Right lung (tissue), 10 donors: ENCODE measurements at places on chromosomes 2 and 18. TPM values are rescaled to one million over a fixed set of nuclear protein-coding genes. Genes with fewer than 3 reads are reported as not detected.

Gene SLC40A1
- polyA plus RNA-seq: 211 TPM

Gene CIB4
- 1.4 TPM for polyA plus RNA-seq

Gene IL37
- 0.27 TPM for polyA plus RNA-seq

Gene REG1A
- not detected for polyA plus RNA-seq

Gene ARL6IP6
- 48.8 TPM for polyA plus RNA-seq

Gene UPP2
- polyA plus RNA-seq: 0.29 TPM

Gene SGPP2
- 4.3 TPM for polyA plus RNA-seq

Gene GPR39
- polyA plus RNA-seq: 6.1 TPM

Gene SCYGR7
- polyA plus RNA-seq: not detected

Gene ACVR1C
- 0.30 TPM for polyA plus RNA-seq

Gene CYP27A1
- 32.0 TPM for polyA plus RNA-seq

Gene RASGRP3
- 32.7 TPM for polyA plus RNA-seq

DNA sequence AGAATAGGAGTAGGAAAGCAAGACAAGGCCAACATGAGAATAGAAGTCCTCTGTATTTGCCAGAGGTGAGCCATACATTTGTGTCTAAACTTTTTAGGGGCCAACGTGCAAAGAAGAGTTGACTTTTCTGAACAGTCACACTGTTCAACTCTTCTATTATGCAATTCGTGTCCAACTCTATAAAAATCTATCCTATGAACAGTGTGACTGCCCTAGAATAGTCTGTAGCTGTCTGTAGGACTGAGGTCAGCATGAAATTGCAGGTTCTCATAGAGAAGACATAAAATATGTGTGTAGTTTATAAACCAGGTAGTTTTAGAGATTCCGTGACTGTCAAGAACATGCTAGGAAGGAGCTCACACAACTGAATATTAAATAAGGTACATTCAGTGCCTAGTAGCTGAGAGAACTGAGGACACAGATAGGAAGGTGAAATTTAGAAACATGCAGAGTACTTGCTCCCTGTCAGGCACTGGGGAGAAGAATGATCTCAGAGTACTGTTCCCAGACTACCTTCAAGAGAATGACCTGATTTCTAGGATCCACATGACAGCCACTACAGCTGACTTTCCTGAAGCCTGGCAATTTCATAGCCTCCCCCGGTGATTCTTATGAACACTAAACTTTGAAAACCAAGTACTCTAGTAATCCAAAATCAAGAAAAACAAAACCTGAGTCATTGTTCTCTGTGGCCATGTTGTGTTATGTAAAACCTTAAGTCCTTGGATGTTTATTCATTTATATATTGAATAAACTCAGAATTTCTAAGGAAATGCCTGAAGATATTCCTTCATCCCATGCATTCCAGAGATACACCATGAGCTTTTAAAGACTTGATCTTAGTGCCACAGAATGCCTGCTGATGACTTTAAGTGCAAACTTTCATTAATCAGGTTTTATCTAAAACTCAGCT, 201.5 kb upstream of the BOD1L2 start:
- no peak for DNase-seq

GRCh38 chr2:211455216-211455841, 898.9 kb downstream of the CPS1 start:
- DNase-seq: peak; percentile 68

- no peak for DNase-seq
Observed at GRCh38 chr18:35371412-35372195, 5.5 kb downstream of the ZNF396 start.

- DNase-seq: peak; percentile 37
Observed at GRCh38 chr2:54364409-54364808, 91.7 kb upstream of the SPTBN1 start.

GRCh38 chr2:85436836-85437487, 18.4 kb downstream of the SH2D6 start:
- DNase-seq: no peak

DNA sequence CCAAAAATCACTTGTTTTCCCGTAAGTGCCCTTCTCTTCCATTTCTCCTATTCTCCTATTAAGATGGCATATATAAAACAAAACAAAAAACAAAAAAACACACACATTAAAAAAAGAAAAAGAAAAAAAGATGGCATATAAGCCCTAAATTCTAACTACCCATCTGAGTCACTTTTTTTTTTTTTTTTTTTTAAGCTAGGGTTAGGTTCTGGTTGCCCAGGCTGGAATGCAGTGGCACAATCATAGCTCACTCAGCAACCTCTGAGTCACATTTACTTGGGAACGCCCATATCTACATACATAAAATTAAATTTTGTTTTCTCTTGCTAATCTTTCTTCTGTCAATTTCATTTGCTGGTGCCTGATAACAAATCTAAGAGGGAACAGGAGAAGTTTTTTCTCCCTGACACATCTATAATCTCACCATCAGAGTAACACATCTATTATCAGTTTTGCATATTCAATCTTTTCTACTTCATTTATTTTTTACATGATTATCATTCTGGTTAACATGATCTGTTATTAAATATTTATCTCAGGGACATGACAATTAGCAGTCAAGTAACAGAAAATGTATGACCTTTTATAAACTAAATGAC, 52.1 kb downstream of the EEF1B2 start:
- DNase-seq: no peak

- DNase-seq: no peak
Observed at GRCh38 chr18:78001811-78002210, 752.2 kb downstream of the GALR1 start.

DNA sequence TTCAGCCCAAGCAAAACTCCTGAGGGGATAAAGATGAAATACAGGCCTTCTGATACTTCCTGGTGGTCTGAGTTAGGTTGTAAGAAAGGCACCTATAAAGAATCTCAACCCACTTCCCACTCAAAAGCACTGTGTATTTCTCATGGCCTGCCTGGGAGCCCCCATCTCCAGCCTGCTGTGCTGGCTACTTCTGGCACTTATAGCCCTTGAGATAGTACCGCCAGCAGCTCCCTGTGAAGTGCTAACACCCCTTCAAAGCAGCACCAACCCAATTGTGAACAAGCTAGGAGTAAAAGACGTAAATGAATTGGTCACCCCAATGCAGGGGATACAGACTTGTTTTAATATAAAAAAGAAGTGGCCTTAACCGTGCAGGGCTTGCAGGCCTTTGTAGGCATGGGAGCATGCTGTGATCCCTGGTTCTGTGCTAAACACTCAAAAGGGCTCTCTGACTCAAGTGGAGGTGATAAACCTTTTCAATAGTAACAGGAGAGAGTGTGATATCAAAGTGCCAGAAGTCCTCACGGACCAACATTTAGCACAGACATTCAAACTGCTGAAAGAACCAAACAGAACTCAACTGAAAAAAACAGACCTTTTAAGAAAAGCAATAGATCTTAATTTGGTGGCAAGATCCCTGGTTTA, 80.8 kb downstream of the RTN4 start:
- no peak for DNase-seq

DNA sequence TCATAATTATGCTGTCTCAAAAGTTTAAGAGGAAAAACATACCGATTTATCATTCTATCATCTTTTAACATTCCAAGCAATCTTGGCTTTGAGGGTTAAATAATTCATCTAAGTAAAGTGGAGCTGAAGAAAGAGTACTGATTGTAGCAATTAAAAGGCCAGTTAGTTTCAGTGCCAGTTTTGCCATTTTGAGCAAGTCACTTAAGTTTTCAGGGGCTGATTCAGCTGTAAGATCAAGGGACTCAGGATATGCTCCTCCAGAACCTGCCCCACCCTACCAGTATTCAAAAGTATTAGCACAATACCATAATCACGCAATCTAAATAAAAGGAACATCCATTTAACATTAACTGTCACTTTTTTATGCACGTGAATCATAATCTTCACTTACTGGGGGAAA, 1.9 kb downstream of the SS18 start:
- DNase-seq: no peak

- DNase-seq: peak; percentile 76
Observed at GRCh38 chr2:160493227-160494028, at the start of gene RBMS1. TSS of gene RBMS1 (minus strand) at chr2:160493807. CDS start at chr2:160493363, 444 bp downstream.

DNA sequence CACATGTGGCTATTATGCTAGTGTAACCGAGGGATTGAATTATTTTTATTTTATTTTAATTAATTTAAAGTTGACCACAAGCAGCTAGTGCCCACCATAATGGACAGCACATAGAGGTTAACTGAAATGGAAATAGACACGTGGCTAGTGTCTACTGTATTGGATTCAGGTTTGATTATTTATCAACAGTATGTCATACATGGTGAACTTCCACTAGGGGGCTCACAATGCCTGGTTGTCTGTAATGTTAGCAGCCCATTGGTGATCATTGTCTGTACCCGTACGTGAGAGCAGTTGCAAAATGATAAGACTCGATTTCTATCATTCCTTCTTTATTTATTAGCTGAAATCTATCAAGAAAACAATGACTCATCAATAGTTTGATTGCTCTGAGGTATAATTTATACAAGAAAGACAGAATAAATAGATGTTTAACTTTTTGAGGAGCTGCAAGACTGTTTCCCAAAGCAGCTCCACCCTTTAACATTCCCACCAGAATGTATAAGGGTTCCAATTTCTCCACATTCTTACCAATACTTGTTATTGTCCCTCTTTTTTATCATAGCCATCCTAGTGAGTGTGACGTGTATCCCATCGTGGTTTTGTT, 76.5 kb downstream of the CYBRD1 start:
- DNase-seq: peak; percentile 48

- no peak for DNase-seq
Observed at GRCh38 chr2:15334644-15335326, 226.3 kb downstream of the NBAS start.

DNA sequence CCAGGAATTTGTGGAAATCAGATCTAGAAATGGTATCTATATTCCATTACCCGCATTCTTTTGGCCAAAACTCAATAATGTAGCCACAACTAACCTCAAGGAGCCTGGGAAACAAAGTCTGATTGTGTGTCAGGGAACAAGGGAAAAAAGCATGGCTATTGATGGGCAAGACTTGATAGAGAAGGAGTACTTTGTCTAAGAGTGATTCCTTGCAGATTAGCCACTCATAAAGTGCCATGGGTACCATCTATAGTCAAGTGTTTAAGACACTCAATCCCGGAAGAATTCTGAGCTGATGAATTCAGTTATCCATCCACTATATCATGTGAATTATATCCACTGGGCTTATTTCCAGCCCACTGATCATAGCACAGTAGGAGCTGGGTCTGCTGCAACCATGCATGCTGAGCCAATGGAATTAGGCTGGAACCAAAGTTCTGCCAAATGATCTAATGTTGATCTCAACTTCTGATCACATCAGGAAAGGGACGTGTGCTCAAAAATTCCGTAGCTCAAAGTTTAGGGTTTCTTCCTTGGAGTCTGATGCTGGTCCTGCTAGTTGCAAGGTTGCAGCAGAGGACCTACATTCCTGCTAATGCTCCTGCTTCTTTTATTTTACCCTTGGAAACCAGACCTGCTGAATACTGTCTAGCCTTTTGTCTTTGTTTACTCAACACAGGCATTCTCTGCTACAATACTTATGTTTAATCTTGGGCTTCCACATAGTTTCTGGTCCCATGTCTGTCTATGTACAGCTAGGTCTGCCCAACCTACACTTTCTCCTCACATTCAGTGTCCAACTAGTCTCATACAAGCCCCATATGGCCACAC, 629.7 kb downstream of the IRS1 start:
- DNase-seq: no peak

- no peak for DNase-seq
Observed at GRCh38 chr2:205752924-205753323, 70.6 kb downstream of the NRP2 start.

GRCh38 chr2:108535357-108535631, 1.0 kb downstream of the LIMS1 start:
- peak; percentile 54 for DNase-seq

DNA sequence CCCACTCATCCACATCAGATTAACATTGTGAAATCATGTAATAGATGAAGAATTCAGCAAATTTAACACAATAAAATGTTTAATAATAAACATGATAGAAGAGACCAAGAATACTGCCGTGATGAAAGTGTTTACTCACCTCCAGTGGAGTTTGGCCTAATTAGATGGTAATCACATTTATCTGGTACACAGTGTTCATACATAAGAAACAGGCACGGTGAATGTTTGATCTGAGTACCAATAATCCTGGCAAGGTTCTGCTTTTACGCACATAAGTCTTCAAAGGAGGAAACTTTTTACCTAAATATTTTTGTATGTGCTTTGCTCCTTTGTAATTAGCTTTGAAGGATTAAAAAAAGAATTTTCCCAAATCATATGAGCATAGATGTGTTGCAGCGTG, 122.5 kb downstream of the IRS1 start:
- DNase-seq: no peak

GRCh38 chr2:101361522-101361921, 25.8 kb downstream of the CREG2 start:
- no peak for DNase-seq

- DNase-seq: no peak
Observed at GRCh38 chr18:24586662-24587360, 126.4 kb downstream of the HRH4 start.

DNA sequence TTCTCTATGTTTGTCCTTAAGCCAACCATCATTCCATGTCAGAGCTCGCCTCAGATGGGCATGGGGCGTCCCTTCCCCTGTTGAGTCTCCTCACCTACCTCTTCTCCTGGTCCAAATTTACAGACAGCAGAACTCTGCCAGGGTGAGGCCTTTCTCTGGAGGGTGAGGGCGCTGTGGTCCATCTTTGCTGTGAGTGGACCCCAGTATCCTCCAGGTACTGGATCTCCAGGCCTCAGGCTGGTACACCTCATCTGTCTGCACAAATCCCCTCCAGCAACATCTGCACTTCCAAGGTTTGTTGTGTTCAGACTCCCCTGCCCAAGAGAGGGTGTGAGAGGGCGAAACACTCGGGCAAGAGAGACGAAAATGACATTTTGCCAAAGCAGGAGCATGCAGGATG, 63.9 kb upstream of the EDAR start:
- DNase-seq: no peak

DNA sequence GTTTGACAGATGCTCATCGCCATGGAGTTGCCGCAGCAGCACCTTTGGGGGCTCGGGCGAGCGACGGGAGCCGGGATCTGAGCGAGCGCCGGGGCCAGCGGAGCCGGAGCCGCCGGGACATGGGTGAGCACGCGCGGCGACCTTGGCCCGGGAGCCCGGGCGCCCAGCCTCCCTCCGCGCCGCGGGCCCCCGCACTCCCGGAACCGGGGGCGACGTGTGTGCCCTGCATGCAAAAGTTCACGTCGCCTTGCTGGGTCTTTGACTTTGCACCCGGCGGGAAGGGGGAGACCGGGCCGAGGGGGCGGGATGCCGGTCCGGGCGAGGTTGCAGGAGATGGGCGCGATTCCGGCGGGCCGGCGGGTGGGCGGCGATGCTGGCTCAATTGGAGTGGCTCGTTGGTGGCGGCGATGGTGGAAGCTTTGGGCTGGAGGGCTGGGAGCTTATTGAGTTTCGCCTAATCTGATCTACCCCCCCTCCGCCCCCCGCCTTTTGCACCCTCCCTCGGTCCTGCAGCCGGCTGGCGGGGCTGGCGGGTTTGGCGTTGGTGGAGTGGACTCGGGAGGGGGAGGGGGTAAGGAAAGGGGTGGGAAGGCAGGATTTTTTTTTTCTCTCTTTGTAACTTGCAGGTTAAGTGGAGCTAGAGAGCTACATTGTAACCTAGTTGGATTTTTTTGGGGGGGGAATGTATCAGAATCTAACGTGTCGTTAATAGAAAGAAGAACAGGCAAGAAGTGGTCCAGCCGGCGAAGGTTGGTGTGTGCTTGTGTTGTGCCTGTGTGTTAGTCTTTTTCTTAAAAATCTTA, at the start of gene SETBP1:
Gene SETBP1 (plus strand): TSS at position 616 of the 803 bp plus-strand sequence. CDS start 20,459 bp downstream, outside the sequence.
- no peak for DNase-seq

- no peak for DNase-seq
Observed at GRCh38 chr2:193907561-193907960, 1712.8 kb upstream of the TMEFF2 start.

- no peak for DNase-seq
Observed at GRCh38 chr2:9378433-9379390, 44.6 kb downstream of the ITGB1BP1 start.

GRCh38 chr2:207032490-207032889, 93.2 kb downstream of the CPO start:
- no peak for DNase-seq

- DNase-seq: no peak
Observed at GRCh38 chr2:180450841-180451240, 443.7 kb upstream of the CWC22 start.
